Activated CD4-positive, alpha-beta T cell treated with anti-CD3 and anti-CD28 coated beads for 24 hours (primary cell): ENCODE measurements at places on chromosomes 3 and 15.

DNA sequence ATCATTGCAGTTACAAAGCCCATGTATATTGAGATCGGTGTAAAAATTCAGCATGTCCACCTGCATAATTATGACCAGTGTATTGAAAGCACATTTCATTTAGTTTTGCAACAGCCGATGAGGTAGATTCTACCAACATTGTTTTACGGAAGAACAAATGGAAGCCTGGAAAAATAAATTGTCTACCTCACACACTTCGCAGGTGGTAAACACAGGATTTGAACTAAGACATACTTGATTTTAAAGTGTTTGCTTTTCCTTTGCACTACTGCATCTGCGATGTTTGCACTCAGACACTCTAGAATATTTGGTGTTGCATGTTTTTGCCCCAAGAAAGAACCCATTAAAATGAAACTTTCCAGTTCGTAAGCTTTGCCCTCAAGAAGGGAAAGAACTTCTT, 148.4 kb downstream of the PGPEP1L start:
- DNase-seq = no peak

DNA sequence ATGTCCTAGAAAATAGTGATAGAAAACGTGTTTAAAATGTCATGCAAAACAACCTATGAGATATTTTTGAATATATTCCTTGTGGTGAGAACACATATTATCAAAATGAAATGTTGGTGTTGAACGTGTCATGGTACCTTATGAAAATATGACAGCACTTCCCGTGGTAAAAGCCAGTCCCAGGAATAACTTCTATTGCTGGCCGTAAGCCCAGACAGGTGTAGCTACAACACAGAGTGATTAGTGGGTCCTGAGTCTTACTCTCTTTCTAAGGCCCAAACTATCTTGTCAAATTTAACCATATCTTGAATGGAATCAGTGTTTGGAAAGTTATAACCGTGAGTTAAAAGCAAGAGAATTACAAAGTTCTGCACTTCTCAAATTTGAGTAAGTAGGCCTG, 24.1 kb downstream of the RARB start:
- no peak for DNase-seq

- no peak for DNase-seq
Measured at GRCh38 chr3:186176373-186176990, 67.6 kb upstream of the ETV5 start.

DNA sequence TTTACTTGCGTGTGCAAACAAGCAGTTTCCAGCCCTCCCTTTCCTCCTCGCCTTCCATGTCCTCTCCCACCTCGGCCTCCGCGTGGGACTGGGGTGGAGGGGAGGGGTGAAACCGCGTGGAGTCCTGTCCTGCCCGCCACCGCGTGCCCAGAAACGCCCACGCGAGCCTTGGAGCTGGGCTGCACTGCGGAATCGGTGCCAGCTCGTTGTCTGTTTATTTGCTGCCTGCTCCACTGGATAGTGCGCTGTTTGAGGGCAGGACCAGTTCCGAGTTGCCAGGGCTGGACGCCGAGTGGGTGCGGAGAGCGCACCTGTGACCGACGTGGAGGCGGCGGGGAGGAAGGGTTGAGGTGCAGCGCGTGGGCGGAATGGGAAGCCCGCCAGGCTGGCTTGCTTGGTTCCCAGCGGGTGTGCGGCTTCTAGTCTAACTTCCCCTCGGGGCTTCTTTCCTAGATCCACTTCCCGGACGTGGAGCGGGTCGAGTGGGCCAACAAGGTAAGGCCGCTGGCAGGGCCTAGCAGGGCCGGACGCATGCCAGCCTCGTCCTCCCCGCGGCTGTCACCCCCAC, 17.3 kb downstream of the ESYT3 start:
- no peak for DNase-seq

GRCh38 chr3:30702828-30703397, 96.5 kb downstream of the TGFBR2 start:
- DNase-seq = no peak

DNA sequence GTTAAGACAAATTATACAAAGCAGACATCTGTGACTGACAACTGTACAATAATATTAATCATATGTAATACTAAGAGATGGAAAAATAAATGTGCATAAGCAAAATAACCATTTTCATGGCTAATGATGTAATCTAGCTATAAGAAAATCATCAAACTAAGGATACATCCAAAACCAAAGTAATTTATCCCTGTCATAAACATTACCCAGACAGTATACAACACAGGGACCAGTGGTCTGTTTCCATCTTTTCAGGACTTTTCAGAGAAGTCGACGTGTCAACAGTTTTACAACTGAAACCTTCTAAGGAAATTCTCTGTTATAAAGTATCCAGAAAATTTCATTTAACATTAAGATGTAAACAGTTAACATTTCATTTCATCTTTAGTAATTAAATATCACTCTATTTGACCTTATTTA, 11.0 kb downstream of the THBS1 start:
- DNase-seq = no peak

- DNase-seq = no peak
Measured at GRCh38 chr3:142796823-142797222, 73.0 kb downstream of the TRPC1 start.

GRCh38 chr3:192840143-192840836, 77.4 kb downstream of the MB21D2 start:
- no peak for DNase-seq

- no peak for DNase-seq
Measured at GRCh38 chr3:33823821-33824220, 25.4 kb downstream of the PDCD6IP start.

- DNase-seq = no peak
Measured at GRCh38 chr15:52181938-52182780, 9.0 kb downstream of the GNB5 start.

GRCh38 chr3:130787422-130788068, 40.9 kb upstream of the PIK3R4 start:
- no peak for DNase-seq

DNA sequence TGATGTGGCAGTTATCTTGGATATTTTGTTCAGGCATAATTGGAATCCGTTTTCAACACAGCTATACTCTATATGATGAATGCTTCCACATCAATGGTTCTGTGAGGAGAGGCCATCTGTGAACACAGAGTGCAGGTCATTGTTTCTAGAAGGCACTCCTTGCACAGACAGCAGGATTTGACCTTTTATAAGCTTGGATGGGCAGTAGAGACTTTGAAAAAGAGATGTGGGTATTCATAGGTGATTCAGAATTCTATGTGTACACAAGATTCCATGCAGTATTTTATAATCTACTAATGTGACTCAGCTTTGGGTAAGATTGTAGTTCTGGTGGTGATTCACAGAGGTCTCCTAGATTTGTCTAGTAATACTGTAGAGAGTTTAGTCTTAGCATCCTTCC, 12.5 kb downstream of the ARPP21 start:
- no peak for DNase-seq

- DNase-seq = no peak
Measured at GRCh38 chr3:99250821-99251355, 349.4 kb upstream of the DCBLD2 start.

GRCh38 chr3:16961621-16962205, 77.0 kb downstream of the PLCL2 start:
- DNase-seq = no peak

- no peak for DNase-seq
Measured at GRCh38 chr3:12367346-12367745, 78.5 kb downstream of the PPARG start.

DNA sequence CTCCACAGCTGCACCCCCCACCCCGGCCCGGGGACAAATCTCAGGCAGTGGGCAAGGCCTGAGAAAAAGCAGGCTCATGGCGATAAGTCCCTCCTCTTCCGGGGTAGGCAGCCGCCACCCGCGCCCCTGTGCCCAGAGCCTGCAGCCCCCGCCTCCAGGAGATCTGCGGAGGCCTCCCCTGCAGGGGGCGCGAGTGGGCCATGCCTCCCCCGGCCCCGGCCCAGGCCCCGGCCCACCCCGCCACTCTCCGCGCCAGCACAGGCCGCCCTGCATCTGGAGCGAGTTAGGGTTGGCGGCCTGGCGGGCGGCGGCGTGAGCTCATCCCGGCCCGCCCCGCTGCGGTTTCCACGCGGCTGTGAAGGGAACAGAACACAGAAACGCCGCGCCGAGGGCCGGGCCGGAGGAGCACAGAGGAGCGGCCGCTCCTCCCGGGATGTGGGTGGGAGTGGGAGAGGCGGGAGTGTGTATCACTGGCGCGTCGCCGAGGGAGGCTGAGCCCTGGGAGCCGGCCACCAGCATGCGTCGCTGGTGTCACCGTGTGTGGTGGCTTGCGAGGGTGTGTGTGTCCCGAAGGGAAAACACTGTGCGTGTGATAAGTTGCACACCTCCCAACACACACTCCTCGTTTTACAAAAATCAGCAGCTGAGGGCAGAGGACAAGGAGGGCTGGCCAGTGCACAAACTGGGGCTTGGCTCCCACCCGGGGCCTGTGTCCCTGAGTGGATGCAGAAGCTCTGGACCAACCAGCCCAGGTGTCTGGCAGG, 17.2 kb downstream of the MYL3 start:
- peak; percentile 58 for DNase-seq

DNA sequence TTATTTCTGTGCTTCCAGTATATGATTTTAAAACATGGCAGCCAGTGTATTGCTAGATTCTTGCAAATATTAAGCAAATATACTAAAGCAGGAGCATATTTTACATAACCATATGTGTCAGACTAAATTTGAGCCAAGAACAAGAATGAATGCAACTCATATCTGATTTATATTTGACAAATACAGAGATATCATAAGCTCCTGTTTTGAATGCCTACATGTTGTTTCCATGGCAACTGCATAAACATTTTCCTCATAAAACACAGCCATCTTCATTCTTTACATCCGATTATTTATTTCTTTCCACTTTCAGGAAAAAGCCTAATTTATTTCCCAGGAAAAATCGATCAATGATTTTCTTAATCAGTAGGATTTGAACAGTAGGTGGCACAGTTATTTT, 172.2 kb upstream of the TSPAN3 start:
- no peak for DNase-seq

GRCh38 chr3:64600246-64600950, 87.4 kb downstream of the ADAMTS9 start:
- DNase-seq = no peak

- no peak for DNase-seq
Measured at GRCh38 chr3:119238363-119238762, 2.3 kb downstream of the B4GALT4 start.

- DNase-seq = no peak
Measured at GRCh38 chr3:122661633-122662032, 19.0 kb upstream of the PARP14 start.

DNA sequence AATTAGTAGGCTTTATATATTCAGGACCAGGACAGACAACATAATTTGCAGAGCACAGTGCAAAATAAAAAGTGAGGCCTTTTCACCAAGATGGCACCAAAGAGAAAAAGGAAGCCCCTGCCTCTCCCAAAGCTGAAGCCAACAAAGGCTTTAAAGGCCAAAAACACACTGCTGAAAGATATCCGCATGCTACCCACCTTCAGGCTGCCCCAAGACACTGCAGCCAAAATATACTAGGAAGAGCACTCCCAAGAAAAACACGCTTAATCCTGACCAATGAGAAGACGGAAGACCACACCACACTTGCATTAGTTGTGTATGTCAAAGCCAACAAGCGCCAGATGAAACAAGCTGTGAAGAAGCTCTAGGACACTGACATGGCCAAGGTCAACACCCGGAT, 38.0 kb downstream of the PIK3CB start:
- no peak for DNase-seq

GRCh38 chr3:34106879-34107278, 308.4 kb downstream of the PDCD6IP start:
- DNase-seq = no peak

GRCh38 chr3:58084166-58084565, 75.9 kb downstream of the FLNB start:
- DNase-seq = no peak

- DNase-seq = no peak
Measured at GRCh38 chr15:97156739-97157265, 803.7 kb upstream of the ARRDC4 start.

GRCh38 chr3:159266779-159267178, 464.9 kb downstream of the MFSD1 start:
- DNase-seq = no peak

GRCh38 chr3:149542375-149543312, 68.1 kb downstream of the TM4SF4 start:
- DNase-seq = no peak

- DNase-seq = no peak
Measured at GRCh38 chr3:161337311-161337710, 34.0 kb downstream of the SPTSSB start.

DNA sequence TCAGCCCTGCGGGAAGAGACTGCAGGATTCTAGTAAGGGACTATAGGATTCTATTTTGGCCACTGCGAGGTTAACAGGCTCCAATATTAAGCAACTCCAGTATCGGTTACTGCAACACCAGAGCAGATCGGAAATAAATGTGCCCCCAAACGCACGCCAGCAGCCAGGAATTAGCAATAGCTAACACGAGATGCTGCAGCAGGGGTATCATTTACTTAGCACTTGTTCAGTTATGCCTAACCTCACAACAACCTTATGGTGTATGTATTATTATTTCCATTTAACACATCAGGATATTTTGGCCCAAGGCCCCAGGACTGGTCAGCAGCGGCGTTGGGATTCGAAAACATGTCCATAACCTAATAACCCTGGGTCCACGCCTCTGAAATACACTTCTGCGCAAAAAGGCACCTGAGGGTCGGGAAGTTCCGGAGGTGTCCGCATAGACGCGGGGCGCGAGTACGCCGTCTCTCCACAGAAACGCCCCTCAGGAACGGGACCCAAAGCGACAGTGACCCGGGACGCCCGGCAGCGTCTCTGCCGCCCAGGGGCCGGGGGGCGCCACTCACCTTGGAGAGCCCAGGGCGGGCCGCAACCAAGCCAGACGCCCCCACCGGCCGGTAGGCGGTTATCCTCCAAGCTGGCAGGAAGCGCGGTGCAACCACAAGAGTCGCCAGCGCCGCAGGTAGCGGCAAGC, 681 bp downstream of the PIK3CB start:
- no peak for DNase-seq

DNA sequence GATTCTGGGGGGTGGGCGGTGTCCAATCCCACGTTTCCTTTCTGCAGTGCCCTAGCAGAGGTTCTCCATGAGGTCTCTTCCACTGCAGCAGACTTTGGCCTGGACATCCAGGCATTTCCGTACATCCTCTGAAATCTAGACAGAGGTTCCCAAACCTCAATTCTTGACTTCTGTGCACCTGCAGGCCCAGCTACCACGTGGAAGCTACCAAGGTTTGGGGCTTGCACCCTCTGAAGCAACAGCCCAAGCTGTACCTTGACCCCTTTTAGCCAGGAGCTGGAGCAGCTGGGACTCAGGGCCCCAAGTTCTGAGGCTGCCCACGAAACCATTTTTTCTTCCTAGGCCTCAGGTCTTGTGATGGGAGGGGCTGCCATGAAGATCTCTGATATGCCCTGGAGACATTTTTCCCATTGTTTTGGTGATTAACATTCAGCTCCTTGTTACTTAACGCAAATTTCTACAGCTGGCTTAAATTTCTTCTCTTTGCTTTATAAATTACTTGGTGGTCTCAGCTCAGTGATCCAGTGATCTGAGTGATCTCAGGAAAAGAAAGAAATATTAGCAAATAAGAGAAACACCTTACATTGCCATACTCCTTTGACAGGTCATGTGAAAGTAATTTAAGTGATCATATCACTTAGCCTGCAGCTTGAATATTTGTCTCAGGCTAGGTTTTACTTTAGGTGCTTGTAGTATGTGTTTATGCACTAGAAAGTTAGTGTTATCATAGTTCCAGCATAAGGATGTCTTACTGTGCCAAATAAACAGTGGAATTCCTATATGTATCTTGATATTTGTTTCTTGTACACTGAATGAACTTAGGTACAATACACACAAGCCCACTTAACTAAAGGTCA, 3.0 kb downstream of the SNAP23 start:
- DNase-seq = no peak

GRCh38 chr3:13233487-13234485, 160.6 kb upstream of the IQSEC1 start:
- no peak for DNase-seq

GRCh38 chr3:192273697-192274010, 453.7 kb downstream of the FGF12 start:
- DNase-seq = no peak
